Lower lobe of right lung (tissue), 2 donors: ENCODE measurements at places on chromosomes 11 and 22.

DNA sequence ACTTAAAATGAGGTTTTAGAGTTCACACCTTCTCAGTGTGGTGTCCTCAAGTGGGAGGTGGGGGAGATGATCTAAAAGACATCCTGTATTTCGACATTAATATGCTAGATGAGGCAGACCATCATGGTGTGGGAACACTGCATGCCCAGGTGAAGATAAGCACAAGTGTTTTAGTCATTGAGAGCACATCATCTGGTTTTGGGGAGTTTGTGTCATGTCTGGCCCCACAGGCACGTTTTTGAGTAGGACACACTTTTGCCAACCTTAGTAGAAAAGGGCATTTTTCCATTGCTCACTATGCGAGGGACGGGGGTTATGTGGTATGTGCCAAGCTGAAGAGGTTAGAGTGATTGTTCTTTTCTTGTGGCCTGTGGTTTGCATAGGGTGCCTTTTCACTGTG lies 189.3 kb downstream of the DBX1 start:
- no peak for DNase-seq

GRCh38 chr11:116170526-116171120 lies 602.2 kb downstream of the BUD13 start:
- DNase-seq: no peak

GRCh38 chr11:19110295-19110694 lies 6.7 kb upstream of the ZDHHC13 start:
- no peak for DNase-seq

GRCh38 chr11:128919216-128919615 lies 23.5 kb downstream of the TP53AIP1 start:
- DNase-seq: no peak

GRCh38 chr11:2462986-2463765 lies 18.4 kb downstream of the KCNQ1 start:
- peak; percentile 87 for DNase-seq

DNA sequence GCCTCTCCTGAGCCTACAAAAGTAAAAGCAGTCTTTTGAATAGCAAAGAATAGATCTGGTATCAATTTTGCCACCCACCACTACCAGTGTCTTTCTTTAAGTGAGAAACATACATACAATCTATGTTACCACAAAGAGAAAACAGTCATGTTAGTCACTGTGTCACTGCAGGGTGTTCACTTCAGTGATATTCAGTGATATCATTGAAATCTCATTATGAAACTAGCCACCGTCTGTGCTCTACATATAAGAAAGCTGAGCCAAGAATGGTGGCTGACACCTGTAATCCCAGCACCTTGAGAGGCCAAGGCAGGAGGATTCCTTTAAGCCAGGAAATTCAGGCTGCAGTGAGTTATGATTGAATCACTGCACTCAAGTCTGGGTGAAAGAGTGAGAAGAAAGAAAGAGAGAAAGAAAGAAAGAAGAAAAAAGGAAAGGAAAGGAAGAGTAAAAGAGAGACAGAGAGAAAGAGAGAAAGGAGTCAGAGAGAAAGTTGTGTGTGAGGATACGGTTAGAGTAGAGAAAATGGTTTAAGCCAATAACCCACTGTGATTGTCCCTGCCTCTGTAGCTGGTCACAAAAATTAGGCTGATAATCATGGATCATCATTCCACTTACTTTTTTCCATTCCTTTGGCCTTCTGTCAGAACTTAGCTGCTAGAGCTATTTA lies 847.1 kb downstream of the FAM181B start:
- no peak for DNase-seq

DNA sequence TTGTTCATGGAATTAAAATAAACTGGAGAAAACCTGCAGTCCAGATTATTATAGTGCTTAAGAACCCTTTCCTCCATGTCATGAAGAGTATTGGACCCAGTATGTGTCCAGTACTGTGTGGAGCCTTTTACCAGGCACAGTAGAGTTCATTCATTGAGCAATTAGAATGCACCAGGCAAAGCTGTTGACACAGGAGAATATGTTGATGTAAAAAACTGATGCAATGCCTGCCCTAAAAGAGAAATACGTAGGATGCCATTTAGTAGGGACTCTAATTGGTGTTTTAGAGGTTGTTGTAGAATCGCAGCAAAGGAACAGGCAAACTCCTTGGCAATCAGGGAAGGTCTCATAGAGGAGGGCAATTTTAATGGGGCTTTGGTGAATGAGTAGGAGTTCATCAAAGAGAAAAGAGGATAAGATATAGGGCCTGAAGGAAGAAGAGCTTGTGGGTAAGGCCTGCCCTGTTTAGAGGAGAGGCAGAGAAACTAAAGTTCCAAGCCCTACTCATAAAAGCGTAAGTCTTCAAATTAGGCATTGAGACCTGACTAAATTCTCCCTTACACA lies 126.4 kb downstream of the SEZ6L start:
- no peak for DNase-seq
